ENCODE measurements at places on chromosomes 11 and 22. TPM values are rescaled to one million over a fixed set of nuclear protein-coding genes. Genes with fewer than 3 reads are reported as not detected.

DNA sequence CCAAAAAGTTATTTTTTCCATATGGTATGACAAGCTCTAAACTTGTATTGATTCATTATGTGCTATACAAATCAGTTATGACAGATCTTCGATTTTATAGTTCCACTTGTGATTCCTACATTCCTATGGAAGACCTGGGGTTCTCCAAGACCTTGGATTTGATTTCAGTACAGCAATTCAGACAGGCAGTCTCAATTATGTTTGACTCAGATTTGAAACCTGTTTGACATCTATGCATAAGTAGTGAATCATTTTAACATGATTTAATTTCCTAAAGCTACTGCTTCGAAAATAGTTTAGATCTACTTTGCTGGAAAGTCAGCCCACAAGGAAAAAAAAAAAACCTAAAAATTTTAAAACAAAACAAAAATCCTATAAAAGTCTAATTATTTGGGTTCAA lies 820.4 kb downstream of the LUZP2 start:
- H3K36me3 ChIP-seq, result no peaks in the 10 kb centered on the region
- H3K27me3 ChIP-seq, result no peaks in the 10 kb centered on the region
- H3K27ac ChIP-seq, result no peak overlapping the region
- no peaks in the 10 kb centered on the region for H3K4me1 ChIP-seq
- no peak overlapping the region for H3K4me3 ChIP-seq
- no peak for DNase-seq

GRCh38 chr11:67613960-67614715 lies 7.4 kb downstream of the NDUFV1 start:
- H3K27me3 ChIP-seq, result peaks cover 26% of the 10 kb centered on the region
- H3K4me3 ChIP-seq, result peak overlapping the region; percentile 49
- peak; percentile 79 for DNase-seq
- H3K36me3 ChIP-seq, result peaks cover 31% of the 10 kb centered on the region

- H3K36me3 ChIP-seq, result no peaks in the 10 kb centered on the region
- no peak overlapping the region for H3K4me3 ChIP-seq
- no peak for DNase-seq
Measured at GRCh38 chr11:18203723-18204122, 31.1 kb downstream of the MRGPRX4 start.

- no peak overlapping the region for H3K27ac ChIP-seq
- H3K36me3 ChIP-seq, result no peaks in the 10 kb centered on the region
- peaks cover 6% of the 10 kb centered on the region for H3K4me1 ChIP-seq
Measured at GRCh38 chr22:36204632-36205015, 3.0 kb upstream of the APOL4 start.

Gene BIRC3
- 18.4 TPM for total RNA-seq

Gene KLHDC7B
- not detected for total RNA-seq

Gene CCDC188
- total RNA-seq, result not detected

Measured in sigmoid colon (tissue), 7 donors.